NCI-H69 (cell line): ENCODE measurements at places on chromosomes 7 and 10.

GRCh38 chr7:47471358-47471703 lies 110.6 kb downstream of the TNS3 start:
- DNase-seq = peak; percentile 51

- DNase-seq = peak; percentile 46
Observed at GRCh38 chr7:1758028-1758858, 88.2 kb downstream of the ELFN1 start.

DNA sequence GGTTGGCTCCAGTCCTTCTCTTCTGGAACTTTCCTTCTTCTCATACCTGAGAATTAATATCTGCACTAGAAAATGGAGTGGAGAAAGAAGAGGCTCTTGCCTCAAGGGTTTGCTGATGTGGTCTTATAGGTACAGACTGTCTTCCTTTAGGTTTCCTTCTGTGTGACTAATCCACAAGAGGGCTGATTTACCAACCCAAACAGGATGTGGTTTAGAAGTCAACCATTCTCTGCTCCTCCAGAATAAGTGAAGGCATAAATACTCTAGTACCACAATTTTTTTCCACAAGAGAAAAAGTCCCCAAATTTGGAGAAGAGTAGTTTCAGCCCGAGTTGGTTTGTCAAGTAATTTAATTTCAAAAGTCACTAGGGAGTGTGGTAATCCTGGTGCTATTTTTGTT lies 85.8 kb downstream of the NRP1 start:
- no peak for DNase-seq

DNA sequence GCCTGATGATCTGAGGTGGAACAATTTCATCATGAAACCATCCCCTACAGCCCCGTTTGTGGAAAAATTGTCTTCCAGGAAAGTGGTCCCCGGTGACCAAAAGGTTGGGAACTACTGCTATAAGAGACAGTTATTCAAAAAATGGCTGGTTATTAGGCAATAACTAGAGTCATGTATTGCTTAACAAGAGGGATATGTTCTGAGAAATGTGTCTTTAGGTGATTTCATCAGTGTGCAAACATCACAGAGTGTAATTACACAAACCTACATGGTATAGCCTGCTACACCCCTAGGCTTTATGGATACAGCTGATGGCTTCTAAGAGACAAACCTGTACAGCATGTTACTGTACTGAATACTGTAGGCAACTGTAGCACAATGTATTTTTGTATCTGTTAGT lies 71.3 kb upstream of the CSTF2T start:
- peak; percentile 56 for DNase-seq

- DNase-seq = no peak
Observed at GRCh38 chr10:121681997-121682687, 83.9 kb upstream of the FGFR2 start.

DNA sequence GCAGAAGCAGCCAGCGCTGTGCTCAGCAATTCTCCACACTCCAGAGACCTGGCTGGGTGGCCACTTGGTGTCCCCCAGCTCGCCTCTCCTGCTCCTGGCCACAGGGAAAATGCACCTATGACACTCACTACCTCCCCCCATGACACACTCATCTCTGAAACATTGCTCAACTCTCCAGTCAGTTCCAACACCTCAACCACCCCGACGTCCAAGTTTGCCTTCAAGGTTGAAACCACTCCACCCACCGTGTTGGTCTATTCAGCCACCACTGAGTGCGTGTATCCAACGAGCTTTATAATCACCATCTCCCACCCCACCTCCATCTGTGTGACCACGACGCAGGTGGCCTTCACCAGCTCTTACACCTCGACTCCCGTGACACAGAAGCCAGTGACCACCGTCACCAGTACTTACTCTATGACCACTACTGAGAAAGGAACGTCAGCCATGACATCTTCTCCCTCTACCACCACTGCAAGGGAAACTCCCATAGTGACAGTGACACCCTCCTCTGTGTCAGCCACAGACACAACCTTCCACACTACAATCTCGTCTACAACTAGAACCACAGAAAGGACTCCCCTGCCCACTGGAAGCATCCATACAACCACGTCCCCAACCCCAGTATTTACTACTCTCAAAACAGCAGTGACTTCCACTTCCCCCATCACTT lies 2.7 kb downstream of the MUC3A start:
- DNase-seq = no peak

GRCh38 chr10:5089865-5090264 lies 4.3 kb upstream of the AKR1C3 start:
- DNase-seq = peak; percentile 65

DNA sequence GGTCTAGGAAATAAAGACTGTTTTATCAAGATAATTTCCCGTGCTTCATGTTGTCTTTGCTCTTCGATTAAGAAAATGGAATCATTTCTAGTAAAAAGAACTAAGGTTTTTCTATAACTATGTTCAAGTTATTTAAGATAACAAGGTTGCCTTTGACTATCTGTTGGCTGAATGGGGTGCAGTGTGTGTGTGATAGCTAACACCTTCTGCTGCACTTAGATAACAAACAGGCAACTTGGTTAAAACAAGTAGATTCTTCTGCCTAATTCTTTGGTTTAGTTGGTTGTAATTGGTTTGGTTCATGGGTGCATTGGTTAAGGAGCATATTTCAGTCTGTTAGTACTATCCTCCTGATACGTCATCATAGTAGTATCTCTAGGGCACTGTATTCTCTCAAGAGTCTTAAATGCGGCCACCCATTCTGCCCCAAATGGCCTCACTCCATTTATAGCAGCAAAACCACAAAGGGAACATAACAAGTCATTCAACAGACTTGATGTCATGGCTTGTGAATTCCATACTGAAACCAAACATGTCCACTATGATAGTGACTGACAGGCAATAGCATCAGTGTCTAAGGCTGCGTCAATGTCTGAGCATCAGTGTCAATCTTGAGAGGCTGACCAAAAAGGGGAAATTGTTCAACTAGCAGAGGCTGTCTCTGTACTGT lies 55.7 kb downstream of the CCDC3 start:
- no peak for DNase-seq

DNA sequence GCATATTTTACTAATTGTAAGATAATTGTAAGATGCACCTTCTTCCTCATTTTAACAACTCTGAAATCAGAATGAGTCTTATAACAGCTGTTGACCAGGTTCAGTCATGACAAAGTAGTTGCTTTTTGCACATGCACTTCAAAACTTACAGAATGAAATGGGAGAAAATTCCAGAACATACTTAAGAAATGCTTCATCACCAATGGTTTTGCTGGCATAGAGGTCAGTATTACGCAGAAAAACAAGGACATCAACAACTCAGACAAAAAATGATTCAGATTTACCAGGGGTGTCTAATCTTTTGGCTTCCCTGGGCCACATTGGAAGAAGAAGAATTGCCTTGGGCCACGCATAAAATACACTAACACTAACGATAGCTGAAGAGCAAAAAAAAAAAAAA lies 13.3 kb downstream of the COL28A1 start:
- DNase-seq = no peak

GRCh38 chr7:40983111-40983510 lies 719.8 kb downstream of the INHBA start:
- DNase-seq = no peak

DNA sequence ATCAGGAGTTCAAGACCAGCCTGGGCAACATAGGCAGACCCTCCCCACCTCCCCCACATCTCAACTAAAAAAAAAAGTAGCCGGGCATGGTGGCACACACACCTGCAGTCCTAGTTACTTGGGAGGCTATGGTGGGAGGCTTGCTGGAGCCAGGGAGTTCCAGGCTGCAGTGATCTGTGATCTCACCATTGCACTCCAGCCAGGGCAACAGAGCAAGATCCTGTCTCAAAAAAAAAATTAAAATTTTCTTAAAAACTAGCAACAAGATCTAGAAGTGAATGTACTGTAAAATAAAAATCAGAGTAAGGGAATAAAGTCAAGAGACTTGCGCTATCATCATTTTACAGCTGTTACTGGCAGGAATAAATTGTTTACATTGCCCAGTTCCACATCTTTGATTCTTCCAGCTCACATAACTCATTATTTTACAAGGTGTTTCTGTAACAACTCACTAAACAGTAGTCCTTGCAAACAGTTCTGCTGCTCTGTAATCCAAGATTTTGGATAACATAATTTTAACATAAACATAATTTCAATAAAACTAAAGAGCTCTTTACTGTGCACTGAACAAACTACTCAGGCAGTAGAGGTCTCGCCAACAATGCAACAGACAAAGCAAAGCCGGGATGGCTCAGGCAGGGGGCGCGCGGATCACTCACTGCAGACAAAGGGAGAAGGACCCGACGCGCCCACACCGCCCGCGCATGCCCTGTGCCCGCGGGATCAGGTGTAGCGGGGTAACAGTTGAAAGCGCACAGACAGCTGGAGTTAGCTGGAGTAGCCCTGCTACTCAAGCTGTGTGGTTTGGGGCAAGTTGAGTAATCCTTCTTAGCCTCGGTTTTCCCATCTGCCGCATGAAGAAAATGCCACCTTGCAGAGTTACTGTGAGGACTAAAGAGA lies 73.3 kb upstream of the NFE2L3 start:
- peak; percentile 94 for DNase-seq

DNA sequence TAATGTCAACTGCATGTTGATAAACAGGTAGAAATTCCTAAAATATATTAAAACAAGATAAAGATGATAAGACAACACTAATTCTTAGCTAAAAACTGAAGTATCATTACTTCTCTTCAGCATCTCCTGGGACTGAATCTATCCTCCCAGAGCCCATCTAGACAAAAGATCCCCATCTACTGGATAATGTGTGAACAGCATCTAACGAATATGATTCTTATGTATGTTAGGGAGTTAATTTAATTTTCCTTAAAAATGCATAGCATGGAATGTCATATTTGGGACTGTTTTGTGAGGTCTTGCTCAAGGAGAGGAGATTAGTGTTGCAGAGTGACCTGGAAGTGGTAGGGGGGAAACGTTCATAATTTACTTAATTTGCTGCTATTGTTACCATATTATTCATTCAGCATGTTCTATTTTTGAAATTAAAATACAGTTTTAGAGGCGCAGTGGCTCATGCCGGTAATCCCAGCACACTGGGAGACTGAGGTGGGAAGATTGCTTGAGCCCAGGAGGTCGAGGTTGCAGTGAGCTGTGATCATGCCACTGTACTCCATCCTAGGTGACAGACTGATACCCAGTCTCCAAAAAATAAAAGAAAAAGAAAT lies 305.1 kb upstream of the CSTF2T start:
- DNase-seq = peak; percentile 72

GRCh38 chr10:32190890-32191491 lies 134.8 kb upstream of the KIF5B start:
- DNase-seq = peak; percentile 15

- DNase-seq = peak; percentile 60
Observed at GRCh38 chr7:70239918-70240317, 641.6 kb downstream of the AUTS2 start.

DNA sequence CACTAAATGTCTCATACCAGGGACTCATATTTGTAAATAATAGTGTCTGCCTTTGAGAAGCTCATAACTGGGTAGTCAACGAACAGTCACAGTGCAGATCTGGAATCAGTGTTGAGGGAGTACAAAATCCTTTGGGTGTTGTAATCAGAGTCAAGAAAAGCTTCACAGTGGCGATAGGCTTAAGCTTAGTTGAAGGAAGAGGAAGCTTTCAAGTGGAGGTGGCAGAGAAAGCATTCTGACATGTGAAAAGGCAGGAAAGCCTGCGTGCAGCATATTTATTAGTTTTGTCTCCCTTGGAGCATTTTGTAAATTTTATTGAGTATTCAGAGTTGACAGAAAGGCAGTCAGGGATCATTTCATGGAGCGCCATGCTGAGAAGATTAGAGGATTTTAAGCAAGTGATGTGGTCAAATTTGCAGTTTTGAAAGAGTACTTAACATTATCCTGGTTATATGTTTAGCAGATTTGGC lies 104.9 kb downstream of the ADK start:
- peak; percentile 76 for DNase-seq

- no peak for DNase-seq
Observed at GRCh38 chr7:41817386-41817785, 114.5 kb upstream of the INHBA start.

- DNase-seq = peak; percentile 48
Observed at GRCh38 chr7:117323305-117323850, 520 bp upstream of the WNT2 start.

- no peak for DNase-seq
Observed at GRCh38 chr10:9885761-9886160, 1131.9 kb upstream of the CELF2 start.

DNA sequence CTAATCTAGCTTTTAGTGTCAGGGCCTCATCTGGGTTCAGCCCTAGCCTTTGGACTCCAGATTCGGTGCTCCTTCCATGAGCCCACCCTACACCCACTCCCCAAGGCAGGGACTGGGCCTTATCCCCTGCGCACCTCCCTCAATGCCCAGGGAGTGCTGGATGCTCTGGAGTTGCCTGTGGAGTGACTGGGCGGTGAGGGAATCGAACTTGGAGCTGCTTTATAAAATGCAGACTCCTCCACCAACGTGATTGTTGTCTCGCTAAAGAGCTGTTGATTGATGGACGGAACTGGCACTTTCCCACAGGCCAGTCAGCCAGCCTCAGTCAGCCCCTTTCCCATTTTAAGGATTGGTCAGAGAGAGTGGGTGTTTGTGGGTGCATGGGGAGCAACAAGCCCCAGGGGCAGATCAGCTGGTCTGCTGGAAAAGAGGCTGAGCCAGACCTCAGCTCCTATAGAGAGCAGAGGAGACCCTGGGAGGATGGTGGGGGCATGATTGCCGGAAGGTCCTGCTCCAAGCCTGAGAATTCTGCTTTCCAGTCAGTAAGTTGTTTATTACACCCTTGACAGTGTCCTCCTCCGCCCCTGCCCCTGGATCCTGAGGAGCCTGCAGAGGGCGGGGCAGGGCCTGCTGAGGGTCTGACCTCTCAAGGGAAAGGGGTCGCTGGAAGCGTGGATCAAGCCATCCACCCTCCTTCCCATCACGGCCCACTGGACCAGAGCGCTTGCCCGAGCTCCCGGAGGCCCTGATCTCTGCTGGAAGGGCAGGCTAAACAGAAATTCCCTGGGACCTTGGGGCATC lies 16.7 kb downstream of the UNC5B start:
- no peak for DNase-seq

- peak; percentile 61 for DNase-seq
Observed at GRCh38 chr10:59465088-59465487, 102.7 kb upstream of the FAM13C start.

- no peak for DNase-seq
Observed at GRCh38 chr7:103702982-103703381, 257.0 kb upstream of the SLC26A5 start.

DNA sequence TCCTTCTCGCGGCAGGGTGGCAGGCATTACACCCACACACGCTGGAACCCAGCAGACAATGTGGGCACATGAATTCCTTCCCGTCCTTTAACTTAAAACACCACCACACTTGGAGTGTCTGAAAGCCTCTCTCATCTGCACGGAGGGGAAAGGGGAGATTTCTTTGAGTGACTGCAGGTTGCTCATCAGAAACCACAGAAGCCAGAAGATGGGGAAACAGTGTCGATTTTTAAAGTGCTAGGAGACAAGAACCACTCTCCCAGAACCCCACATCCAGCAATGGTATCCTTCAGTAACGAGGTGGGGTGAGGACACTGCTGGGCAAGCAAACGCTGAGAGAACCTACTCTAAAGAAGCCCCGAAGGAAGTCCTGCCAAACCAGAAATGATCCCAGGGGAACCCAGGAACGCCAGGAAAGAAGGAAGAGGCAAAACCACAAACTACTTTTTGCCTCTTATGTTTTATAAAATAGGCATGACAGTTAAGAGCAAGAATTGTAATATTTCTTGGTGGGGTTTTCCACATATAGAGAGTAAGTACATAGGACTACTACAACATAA lies 254.3 kb downstream of the ELFN1 start:
- DNase-seq = no peak
